Cortex of kidney (tissue), 1 donor: ENCODE measurements at places on chromosomes 16 and 17.

GRCh38 chr16:21283521-21284289 is 5.6 kb upstream of the CRYM start:
- DNase-seq = no peak

GRCh38 chr16:74500907-74501306 is 79.6 kb upstream of the CLEC18B start:
- no peak for DNase-seq

- no peak for DNase-seq
Observed at GRCh38 chr16:11360641-11361373, 15.5 kb downstream of the RMI2 start.

DNA sequence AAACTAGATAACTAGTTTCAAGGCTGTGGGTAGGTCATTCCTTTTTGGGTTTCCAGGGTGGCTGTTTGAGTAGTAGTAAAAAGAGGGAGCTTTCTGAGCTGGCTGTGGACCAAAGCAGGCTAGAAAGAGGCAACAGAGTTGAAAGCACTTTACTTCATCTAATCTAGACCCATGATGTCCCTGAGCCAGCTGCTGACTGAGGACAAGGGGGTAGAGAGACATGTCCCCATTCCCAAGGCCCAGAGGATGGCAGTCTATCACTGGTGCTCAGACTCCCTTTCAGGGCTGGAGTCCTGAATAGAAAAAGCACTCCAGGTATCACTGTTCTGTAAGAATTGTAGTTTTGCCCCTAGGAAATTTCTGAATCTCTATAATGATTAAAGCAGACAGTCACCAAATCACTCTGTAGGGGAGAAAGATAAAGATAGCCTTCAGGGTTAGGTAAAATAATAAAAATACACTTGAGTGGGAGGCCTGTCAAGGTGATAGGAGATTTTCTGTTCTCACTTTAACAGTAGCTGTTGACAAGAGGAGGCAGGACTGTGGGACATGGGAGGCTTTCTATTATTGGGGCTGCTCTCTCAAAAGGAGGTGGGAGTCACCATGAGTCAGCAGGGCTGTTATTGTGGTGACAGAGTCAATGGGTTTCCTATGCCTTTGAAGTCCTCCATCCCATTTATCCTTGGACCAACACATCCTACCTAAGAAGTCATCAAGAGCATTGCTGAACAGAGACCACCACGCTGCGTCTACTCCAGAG is 190.2 kb upstream of the MPHOSPH6 start:
- no peak for DNase-seq

DNA sequence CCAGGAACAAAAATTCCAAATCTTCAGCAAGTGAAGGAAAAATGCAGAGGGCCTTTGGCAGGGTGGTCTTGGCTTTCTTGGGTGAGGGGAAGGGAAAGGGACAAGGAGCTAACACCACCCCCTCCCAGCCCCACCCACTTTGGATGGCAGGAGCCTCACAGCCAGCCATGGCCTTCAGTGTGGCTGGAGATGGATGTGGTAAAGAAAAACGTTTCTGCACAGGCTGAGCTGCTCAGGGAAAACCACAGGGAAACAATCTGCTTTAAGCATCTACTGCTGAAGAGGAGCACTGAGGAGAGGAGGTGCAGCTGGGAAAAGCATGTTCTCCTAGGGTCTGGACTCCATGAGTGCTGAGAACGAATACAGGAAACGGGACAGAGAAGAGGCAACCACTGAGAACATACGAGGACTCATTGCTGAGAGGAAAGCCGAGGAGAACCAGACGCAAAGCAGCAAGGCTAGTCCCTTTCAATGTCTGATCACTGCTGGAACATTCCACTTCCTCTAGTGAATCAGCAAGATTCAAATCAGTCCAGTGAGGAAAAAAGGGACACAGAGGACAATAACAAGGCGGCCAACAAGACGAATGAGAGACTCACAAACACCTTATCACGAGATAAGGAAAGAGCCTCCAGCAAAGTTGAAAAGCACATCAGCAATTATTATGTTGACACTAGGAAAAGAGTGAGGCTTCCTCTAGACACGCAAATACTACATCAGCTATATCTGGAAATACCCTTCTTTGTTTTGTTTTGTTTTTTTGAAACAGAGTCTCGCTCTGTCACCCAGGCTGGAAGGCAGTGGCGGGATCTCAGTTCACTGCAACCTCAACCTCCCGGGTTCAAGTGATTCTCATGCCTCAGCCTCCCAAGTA is 41.7 kb downstream of the ZZEF1 start:
- DNase-seq = no peak

- DNase-seq = no peak
Observed at GRCh38 chr16:80403894-80404293, 136.9 kb upstream of the DYNLRB2 start.

- no peak for DNase-seq
Observed at GRCh38 chr17:36674278-36674650, 72.9 kb downstream of the MRM1 start.

DNA sequence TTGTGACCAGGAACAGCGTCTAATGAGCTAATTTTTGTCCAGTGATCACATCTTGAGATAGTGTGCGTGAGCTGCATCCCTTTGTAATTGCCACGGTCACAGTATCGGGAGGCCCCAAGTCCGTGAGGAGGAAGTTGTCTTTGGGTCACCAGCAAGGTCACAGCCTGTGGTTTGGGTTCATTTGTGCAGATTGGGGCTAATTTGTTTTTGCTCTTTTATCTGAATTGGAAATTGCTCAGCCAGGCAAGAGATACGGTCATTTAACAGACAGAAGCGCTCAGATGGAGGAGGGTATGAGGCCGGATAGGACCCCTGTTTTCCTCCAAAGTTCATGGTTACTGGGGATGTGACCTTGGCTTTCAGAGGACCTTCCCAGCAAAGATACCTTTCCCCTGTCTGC is 174.1 kb downstream of the SNX29 start:
- no peak for DNase-seq

GRCh38 chr17:35764123-35764991 is 3.7 kb downstream of the C17orf50 start:
- no peak for DNase-seq

GRCh38 chr17:4551141-4551540 is 4.0 kb downstream of the MYBBP1A start:
- DNase-seq = no peak

DNA sequence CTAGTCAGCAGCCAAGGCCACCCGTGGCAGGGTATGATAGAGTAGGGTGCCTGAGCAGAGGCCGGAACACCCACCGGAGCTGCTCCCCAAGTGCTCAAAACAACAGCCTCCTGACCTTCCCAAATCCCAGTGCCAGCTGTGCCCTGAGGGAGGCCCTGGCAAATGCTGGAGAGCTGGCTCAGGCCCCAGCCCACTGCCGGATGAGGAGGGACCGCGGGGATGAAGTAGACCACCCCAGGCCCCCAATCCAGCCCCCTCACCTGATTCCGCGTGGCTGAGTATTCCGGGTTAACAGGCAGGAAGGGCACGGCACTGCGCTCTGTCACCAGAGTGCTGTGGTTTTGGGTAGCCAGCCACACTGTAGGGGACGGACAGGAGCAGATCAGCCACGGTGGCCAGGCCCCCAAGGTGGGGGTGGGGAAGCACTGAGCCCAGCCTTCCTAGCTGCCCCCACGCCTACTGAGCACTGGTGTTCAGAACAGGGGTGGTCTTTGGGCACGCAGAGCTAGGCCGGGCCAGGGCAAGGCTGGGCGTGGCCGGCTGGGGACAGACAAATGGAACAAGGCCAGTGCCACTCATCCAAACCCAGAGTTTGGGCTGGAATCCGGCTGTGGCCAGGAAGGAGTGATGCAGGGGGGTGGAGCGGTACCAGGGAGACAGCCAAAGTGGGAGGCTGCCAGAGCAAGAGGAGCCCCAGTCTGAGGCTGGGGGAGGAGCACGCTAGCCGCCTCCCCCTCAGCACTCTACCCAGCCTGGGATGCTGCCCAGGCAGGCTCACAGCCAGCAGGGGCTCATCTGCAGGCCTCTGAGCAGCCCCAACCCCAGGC is 9.1 kb downstream of the TP53I13 start:
- DNase-seq = no peak

DNA sequence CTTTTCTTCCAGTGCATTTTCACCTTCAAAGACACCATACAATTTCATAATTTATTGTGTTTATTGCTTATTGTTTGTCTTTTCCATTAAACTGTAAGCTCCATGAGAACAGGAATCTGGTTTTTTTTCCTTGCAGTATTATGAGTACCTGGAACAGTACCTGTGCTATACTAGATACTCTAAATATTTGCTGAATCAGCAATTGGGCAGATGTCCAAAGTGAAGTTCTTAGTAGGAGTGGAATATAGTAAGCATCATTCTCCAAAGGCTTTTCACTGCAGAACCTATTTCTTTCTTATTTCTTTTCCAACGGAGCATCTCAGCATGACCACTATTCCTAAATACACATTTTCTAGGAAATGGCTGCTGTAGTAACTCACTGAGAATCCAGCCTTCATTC is 269.0 kb upstream of the CCL2 start:
- no peak for DNase-seq

DNA sequence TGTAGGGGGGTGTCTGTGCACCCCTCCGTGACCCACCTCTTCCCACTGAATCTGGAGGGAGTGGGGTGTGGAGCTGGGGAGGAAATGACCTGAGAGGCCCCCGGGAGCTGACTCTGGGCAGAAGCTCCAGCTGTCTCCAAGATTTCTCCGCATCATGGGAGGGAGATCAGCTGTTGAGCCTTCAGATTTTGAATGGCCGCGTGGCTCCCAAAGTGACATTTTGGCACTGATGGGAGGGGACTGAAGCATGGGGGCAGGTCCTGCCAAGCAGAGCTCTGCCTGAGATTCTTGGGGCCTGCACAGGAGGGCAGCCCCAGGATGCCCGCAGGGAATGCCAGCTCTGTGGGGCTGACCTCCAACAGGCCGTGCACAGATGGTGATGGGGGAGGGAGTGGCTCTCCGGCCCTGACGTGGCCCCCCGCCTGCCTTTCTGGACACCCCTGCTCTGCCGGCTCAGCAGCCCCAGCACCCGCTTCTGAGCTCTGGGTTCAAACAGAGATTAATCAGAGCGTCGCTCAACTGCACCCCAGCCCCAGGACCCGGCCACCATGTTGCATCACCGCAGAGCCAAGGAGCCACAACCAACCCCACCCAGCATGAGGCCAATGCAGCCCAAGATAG is 25.3 kb upstream of the UBE2I start:
- no peak for DNase-seq

DNA sequence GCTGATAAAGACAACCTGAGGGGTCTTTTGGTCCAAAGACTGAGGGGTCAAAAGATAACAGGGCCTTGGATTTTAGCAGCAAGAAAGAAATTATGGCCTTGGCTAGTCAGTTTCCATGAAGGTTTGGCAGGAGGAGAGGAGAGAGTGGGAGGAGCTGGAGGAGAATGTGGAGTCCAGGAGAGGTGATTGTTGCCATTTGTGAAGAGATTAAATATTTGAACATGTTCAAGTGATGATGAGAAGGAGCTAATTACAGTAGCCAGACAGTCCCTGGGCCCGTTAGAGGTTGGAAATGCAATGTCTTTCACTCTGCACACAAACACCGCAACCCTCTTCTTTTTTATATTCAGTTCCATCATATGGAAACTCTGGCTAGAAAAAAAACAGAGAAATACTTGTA is 68.6 kb downstream of the TNRC6C start:
- no peak for DNase-seq

DNA sequence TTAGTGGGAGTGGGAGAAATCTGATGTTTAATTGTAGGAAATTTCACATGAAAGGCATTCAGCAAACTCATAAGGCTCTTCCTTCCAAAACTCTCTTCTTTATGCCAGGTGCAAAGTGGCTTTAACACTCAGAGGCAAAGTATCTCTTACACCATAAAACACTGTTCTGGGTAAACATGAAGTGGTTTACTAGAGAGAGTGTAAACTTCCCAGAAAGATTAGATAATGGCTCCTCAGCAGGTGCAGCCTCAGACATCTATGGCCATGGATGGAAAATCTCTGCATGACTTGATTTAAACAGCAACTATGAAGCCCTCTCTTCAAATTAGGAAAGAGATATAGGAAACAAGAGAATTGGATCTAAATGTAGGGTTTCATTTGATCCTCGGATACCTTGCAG is 583.1 kb upstream of the SALL1 start:
- DNase-seq = no peak

DNA sequence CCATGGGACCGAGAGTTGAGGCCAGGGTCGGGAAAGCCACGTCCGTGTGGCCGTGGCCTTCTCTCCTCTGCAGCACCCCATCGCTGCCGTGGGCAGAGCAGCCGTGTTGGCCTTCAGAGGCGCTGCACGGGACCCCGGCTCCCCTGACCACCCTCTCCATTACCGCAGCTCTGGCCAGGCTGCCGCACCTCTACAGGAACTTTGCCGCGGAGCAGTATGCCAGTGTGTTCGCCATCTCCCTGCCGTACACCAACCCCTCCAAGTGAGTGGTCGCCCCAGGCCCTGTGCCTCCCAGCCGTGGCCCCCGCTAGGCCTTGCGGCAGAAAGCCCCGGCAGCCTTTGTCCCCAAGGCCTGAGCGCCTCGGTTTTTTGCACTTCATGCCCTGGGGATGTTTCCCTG is 27.8 kb downstream of the TSC2 start:
- no peak for DNase-seq

DNA sequence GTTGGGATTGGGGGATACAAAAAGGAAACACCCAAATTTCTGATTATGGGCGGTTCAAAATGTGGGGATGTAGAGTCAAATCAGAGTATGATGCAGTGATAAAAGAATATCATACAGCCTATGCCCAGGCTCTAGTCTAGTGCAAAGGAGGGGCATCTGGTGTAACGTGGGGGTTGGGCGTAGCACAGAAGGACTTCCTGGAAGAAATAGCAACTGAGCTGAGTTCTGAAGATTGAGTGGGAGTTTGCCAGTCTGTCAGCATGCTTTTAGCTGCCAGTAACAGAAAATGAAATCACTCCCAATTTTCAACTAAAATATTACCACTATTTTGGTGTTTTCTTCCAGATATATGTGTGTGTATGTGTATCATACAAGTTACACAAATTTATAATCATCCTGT is 196.9 kb downstream of the SPECC1 start:
- no peak for DNase-seq

- no peak for DNase-seq
Observed at GRCh38 chr17:49337884-49338283, 24.2 kb downstream of the ZNF652 start.

DNA sequence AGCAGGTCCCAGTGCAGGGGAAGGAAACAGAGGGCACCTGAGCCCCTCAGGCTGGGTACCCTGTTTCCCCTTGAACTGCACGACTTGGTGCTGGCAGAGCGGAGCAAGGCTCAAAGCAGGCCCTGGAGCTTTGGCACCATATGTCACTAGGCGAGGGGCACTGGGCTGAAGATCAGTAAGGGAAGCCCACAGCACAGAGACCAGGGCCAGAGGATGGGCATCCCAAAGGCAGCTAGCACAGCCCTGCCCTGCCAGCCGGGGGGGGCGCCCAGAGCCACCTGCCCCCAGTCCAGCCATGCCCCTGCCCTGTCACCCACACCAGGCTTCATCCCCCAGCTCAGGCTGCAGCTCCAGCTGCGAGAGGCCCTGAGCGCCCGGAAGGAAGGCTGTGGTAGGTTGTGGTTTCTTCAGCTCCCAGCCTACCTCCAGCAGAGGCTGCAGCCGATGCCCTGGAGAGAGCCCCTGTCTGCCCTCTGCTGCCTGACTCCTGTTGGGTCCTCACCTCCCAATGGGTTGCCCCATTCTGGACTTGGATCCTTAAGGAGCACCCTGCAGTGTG is 10.9 kb downstream of the NHERF1 start:
- DNase-seq = no peak
